ENCODE measurements at places on chromosomes 6 and 20. TPM values are rescaled to one million over a fixed set of nuclear protein-coding genes. Genes with fewer than 3 reads are reported as not detected.

- no peak for DNase-seq
These were observed 44.1 kb upstream of the ID1 start for GRCh38 chr20:31560746-31561598.

UST gene
- 11.0 TPM for polyA plus RNA-seq

EDN3 gene
- 6.6 TPM for polyA plus RNA-seq

DNA sequence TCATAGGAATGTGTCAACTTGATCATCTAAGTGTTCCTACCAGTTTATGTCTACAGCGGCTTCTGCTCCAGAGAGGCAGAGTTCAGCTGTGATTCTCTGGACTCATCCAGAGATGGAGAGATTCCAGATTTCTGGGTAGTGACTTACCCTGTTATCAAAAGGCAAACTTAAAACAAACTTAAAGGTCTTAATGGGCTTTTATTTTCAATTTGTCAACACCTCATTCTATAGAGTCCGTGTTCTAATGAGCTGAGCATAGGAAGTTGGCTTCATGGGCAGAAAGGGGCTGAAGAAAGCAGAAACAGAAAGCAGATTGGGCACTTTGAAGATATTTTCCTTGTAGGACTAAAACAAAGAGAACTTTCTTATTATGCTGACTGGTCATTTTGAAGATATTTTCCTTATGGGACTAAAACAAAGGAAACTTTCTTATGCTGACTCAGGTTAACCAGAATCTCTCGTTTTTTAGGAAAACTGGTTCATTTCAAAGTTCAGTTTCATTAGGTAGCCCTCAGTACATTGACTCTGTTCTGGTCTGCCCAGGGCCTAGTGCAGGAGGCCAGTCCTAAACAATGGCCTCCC is 185.1 kb downstream of the CDH26 start:
- DNase-seq = no peak

ANKRD60 gene
- not detected for polyA plus RNA-seq

DNA sequence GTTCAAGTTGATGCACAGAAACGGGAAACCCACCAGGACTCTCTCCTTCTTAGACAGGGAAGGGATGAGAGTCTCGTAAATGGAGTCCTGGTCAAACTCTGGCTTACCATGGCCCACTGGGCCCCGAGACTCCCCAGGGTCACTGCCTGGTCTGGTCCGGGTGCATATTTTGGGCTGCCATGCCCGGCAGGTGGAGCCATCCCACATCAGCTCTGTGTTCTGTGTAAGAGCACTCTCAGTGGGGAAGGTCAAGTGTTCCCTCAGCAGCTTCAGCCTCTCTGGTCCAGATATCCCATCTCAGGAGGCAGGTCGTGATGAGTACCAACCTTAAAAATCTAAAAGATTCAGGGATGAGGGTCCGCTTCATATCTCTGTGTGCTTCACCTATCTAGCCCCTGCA is 138.8 kb downstream of the EDN3 start:
- DNase-seq = no peak

Data from left renal cortex interstitium (tissue), 4 donors.